ENCODE measurements at places on chromosomes 7 and 10.

GRCh38 chr7:151399906-151400305 lies 9.9 kb downstream of the WDR86 start:
- no peak for DNase-seq

DNA sequence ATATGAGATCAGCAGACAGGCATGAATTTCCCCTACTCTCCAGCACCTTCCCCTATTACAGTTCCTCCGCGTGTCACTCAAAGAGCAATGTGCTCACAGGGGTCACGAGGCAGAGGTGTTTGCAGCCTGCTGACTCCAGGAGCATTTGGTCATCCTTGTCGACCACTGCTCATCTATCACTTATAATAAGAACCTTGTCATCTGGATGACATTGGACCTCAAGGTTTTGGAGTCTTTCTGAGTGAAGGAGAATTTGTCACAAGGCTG lies 32.9 kb upstream of the PLPP4 start:
- no peak for DNase-seq

GRCh38 chr7:17626235-17626634 lies 314.1 kb downstream of the SNX13 start:
- DNase-seq: no peak

- no peak for DNase-seq
Observed at GRCh38 chr10:125128397-125129075, 31.8 kb downstream of the CTBP2 start.

GRCh38 chr7:50857804-50858489 lies 75.3 kb upstream of the GRB10 start:
- no peak for DNase-seq

DNA sequence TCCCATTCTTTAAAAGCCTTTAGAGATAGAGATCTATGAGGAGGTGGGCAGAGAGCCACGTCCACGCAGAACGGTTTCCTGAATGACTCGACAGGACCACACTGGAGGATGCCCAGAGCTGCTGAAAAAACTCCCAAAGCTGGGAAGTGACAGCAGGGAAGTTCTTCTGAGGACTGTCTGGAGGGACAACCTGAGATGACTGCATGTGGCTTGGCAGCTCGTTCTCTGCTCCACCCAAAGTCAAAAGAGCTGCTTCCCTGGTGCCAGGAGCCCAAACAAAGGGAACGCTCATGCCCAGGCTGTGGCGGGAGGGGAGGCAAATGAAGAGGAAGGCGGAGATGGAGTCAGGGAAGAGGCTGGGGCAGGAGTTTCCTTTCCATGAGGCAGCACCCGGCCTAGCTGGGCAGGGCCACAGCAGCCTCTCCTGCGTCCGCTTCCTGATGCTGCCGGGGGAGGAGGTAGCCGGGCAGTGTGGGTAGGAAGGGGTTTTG lies 95.4 kb downstream of the CCDC3 start:
- DNase-seq: no peak

DNA sequence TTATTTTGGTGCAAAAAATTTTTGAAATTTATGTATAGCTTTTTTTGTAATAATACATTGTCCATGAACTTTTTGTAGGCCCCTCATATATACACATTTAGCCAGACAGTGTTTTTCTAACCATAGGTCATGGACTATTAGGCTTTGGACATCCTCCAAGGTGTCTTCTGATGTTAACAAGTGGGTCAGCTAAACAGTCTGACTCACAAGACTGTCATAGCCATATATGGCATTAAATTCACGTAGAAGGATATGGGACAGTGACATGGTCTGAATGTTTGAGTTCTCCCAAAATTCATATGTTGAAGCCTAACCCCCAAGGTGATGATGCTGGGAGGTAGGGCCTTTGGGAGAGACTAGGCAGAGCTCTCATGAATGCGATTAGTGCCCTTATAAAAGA lies 14.0 kb upstream of the NUB1 start:
- DNase-seq: no peak

DNA sequence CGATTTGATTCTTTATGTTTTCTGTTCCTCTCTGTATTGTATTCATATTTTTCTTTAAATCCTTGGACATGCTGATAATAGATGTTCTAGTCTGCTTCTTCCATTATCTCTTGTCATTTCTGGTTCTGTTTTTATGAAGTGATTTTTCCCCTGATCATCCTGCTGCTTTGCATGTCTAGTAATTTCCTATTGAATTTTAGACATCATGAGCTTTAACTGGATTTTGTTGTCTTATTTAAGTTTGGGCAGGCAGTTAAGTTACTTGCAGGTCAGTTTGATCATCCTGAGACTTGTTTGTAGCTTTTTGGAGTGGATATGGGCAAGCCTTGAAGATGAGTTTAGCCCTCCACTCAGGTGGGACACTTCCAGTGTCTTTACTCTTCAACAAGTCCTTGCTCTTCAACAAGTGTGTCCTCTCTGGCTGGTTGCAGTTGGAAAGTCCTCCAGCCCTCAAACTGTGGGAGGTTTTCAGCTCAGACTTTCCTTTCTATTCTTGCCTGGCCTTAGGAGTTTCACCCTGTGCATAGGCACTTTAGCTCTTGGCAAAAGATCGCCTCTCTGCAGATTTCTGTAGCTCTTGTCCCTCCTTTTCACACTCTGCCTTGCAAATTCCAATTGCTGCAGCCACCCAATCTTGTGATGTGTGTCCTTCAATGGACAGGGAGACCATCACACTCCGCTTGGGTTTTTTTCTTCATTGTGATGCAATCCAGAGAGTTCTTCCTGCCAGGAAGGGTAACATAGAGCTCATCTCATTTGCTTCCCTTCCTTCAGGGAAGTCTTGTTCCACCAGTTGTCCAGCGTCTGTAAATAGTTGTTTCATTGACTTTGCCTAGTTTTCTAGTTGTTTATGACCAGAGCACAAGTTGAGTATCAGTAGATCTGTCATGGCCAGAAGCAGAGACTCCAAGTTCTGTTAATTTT lies 197.2 kb upstream of the SH2B2 start:
- DNase-seq: no peak

GRCh38 chr10:122494833-122495232 lies 33.5 kb downstream of the HTRA1 start:
- no peak for DNase-seq

DNA sequence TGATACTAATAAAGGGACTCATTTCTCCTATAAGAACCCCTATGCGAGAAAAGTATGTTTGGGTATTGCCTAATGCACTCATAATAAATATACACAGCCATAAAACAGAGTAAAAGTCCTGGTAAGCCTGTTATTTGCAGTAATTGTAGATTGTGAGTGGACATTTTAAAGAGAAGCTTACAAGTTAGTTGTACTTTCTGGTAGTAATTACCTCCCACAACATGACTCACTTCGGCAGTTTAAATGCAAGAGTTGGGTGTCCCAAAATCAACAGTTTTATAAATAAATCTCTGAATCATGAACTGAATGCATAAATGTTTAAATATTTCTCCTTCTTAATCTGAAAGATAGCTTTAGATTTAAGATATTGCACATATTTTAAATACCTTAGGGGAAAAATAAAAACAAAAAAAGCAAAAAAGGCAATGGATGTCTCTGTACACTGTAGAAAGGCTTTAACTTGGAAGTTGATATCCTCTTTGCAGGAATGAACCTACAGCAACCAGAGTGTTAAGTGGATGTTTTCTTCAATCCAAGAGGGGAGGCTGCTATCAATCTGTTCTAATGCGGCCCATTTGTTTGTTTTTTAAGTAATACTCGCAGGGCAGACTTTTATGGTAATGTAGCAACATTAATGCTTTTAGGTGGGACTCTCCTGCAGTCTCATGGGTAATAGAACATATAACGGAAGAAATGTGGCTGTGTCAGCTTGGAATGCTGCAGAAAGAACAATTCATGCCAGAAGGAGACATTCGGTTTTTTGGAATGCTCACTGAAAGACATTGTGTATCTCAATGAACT lies 57.3 kb upstream of the ZEB1 start:
- DNase-seq: no peak

- DNase-seq: no peak
Observed at GRCh38 chr7:141911391-141911790, 4.8 kb upstream of the OR9A4 start.

DNA sequence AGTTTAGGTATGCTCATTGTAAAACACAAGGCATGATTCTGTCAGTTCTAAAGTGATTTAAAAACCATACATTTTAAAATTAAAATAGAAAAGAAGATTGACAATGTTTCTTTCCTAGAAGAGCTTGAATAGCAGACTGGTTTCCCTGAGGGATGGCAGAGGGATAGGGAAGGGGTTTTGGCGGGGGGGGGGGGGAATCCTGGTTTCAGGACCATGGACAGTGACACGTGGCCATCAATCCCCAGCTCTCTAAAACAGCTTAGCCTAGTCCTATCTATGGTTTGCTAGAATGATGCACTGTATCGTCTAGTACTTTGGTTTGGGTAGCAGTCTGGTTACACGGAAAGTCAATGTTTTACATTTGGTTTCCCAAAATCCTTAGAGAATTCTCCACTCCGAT lies 88.7 kb downstream of the PHYHIPL start:
- no peak for DNase-seq

GRCh38 chr10:128723631-128724205 lies 597.5 kb upstream of the MKI67 start:
- DNase-seq: no peak

Data from GM12865 (cell line).